ENCODE measurements at places on chromosomes 12 and 14.
A peak's percentile ranks its signal among the peaks of the same experiment; 100 is the strongest.

DNA sequence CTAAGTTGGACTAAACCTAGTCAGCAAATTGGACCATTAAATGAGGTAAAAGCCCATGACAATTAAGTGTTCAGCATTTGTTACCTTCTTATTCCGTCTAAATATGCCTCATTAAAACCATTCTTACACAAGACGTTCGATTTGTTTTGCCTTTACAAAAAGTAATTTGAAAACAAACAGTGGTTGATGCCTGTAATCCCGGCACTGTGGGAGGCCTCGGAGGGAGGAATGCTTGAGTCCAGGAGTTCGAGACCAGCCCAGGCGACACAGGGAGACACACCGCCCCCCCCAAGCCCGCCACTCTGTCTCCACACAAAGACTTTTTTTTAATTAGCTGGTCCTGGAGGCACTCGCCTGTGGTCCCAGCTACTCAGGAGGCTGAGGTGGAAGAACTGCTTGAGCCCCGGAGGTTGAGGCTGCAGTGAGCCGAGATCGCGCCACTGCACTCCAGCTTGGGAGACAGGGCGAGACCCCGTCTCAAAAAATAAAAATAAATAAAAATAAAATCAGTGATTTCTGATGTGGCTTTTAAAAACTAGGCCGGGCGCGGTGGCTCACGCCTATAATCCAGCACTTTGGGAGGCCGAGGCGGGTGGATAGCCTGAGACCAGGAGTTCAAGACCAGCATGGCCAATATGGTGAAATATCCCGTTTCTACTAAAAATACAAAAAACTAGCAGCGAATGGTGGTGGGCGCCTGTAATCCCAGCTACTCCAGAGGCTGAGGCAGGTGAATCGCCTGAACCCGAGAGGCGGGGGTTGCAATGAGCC lies 856 bp upstream of the EIF4B start:
- no peak for DNase-seq

DNA sequence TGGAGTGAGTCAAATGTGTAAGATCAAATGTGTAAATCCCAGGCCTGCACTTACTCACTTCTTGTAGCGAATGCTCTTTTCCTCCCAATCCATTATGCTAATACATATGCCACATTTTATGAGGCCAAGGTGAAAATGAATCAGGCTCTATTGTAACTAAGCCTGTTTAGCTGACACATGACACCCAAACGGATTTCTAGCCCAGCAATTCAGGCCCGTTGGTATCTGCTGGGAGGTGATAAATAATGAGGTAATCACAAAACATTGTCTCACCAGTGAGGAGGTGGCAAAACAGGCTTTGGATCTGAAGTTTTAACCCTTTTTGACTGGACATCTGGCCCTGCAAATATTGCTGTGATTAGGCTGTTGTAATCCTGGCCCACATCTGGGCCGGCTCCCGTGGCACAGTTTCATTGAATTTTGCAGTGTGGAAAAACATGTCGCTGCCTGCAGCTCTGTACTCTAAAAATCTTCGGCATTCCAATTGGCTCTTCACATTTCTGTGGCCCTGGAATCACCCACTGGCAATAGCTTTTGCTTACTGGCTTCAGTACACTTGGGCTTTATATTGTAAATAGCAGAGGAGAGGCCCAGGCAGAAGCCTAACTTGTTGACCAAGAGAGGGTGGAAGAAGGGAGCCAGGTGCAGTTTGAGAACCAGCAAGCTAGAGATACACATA lies 106.1 kb downstream of the PAX9 start:
- DNase-seq: no peak

- DNase-seq: no peak
Measured at GRCh38 chr14:51460011-51460410, 191.7 kb upstream of the FRMD6 start.

DNA sequence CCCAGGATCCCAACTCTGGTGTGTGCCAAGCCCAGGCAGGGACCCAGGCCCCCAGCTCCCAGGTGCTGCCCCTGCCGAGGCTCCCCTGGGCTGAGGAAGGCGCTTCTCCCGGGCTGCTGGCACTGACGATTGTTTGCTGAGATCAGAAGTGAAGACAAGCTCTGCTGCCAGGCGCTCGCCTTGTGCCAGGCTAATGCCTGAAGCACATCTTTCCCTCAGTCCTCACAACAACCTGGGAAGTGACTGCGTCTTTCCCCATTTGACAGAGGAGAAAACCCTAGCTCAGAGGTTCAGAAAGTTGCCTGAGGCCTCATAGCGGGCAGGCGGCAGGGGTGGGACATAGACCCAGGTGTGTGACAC lies 36.8 kb downstream of the ANKRD9 start:
- no peak for DNase-seq

DNA sequence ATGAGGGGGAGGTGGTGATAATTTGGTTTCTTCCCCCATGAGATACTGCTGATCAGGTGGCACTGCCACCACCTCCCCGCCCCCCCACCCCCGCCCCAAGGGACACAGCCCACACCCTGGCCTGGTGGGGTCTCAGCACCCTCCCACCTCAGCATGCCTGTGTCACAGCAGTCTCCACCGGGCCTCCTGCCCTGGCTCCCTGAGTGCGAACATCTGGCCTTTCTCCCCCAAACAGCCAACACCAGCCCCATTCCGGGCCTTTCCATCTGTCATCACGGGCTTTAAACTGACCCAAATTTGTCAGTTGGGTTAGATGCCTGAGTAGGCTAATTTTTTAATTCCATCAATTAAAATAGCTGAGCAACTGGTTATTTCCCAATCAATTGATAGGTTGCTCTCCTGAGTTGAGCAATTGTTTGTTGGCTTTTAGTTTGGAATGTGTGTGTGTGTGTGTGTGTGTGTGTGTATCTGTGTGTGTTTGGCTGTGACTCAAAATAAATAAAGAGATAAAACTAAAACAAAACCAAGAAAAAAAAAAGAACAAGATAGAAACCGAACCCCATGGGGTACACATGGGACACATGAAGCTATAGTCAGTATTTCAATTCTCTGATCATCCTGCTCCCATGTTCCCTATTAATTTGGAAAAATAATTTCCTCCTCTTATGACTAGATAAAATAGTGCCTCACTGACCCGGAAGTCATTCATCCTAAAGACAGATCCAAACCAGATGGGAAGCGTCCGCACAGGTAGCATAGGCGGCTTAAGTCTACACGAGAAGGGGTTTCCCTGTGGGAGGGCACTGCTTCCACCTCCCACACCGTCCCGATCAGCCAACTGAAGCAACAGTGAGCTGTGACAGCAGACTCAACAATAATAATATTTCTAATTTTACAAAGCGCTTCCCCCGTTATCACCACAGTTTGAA lies 7.4 kb downstream of the SERPINA12 start:
- DNase-seq: no peak

DNA sequence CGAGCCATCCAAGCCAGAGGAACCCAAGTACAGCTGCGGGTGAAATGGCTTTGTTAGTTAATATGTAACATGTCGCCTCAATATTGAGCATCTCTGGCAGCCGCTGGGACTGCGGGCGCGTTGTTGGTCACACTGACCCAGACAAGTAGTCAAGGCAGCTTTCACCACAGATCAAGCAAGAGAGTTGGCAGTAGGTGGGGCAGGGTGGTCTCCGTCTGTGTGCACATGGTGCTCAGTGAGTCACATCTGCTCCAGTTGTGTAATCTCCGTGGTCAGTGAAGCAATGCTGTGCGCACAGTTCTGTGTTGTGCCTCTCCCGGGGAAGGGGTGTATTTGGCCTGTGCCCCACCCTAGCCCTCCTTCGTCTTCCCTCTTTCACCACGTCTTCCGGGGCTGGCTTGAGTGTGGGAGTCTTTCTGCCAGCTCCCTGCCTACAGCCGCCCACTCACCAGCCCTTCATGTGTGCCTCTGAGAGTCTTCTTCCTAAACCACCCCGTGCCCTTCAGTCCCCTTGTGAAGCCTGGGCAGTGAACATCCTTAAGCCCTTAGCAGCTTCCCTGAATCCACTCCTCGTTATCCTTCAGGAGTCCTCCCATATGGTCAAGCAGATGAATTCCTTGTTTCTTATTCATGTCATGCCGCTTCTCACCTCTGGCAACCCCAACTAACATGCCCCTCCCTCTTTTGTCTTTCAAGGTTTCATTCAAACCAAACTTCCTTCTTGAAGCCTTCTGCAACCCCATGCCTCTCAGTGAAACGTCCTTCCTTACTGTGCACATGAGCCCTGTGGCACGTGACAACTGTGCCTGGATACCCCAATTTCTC lies 242.1 kb downstream of the CACNA1C start:
- no peak for DNase-seq

GRCh38 chr12:3634348-3634747 lies 118.6 kb downstream of the CRACR2A start:
- no peak for DNase-seq

DNA sequence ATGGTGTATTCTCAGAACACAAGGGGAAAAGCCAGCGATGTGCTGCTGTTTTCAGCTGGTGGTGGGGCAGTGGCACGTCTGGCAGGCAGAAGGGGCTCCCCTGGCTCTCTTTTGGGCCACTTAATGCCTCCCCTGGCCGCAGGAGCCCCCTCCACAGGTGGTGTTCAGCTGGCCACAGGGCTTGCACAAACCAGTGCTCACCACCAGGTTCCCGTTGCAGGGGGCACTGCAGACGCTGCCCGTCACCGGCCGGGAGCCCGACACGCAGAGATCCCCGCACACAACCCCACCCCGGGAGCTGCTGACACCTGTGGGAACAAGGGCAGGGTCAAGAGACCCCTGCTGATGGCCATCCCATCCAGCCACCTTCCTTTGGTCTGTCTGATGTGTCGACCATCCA lies 6.7 kb downstream of the KRT83 start:
- no peak for DNase-seq

DNA sequence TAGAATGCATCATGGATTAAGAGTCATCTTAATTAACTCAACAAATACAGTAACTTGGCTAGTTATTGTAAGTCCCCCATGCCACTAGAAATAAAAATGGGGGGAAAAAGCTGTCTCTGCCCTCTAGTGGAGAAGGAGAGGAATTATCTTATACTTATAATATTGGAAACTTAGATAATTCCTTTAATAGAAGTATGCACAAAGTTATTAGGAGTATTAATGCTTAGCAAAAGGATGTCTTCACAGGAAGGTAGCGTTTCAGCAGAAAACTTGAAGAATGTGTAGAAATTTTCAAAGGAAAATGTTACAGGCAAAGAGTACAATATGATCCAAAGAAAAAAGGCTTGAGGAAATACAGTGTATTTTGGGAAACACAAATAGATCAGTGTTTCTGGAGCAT lies 19.8 kb downstream of the OR5AU1 start:
- DNase-seq: no peak

DNA sequence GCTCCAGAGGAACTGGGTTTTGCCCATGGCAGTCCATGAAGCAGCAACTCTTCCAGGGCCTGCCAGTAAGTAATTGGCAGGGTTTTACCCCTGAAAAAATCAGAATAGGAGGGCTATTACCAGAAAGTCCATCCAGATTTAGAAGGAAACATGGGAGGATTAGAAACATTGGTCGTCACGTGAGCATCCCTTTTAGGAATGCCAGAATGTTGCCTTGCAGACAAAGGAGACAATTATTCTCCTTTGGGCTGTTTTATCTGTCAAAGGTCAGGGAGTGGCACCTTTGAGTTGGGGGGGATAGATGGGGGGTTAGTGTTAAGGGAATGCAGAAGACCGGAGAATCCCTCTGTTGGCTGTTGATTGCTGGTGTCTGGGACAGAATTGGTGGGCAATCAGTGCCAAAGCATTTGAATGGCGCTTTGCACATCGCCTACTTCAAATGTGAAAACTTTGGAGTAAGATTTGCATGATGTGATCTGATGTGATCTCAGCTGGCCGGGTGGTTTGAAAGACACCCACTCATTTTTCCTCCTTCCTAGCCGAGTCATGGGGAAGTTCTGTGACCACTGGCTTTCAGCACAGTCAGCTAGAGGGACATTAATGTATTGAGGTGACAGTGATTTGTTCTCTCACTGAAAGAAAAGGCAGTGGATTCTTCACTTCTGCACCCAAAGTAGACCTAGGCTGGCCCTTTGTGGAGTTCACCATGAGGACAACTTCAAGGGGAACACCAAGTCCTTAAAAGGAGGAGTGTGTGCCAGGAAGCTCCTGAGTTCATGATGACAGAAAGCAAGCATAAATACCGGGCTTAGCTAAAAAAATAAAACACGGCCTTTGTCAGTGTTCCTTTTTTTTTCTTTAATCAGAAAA lies 31.4 kb downstream of the FLVCR2 start:
- no peak for DNase-seq

DNA sequence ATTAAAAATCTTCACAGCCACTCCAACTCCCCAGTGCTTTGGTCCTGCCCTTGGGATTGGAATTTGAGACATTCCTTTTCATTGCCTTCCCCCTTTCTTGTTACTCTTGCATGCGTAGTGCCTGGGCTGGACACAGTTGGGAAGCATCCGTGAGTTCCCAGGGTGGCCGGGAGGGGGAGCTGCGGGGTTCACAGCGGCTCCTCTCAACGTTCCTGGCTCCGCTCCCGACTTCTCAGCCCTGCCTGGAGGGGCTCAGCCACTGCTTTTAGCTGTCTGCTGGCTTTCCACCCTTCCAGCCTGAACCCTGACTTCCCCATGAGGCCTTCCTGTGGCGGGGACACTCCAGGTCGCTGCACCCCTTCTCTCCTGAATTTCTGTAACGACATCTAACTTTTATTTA lies 3.2 kb downstream of the TEX52 start:
- DNase-seq: peak; percentile 27

GRCh38 chr14:53286301-53286700 lies 133.2 kb upstream of the DDHD1 start:
- no peak for DNase-seq

DNA sequence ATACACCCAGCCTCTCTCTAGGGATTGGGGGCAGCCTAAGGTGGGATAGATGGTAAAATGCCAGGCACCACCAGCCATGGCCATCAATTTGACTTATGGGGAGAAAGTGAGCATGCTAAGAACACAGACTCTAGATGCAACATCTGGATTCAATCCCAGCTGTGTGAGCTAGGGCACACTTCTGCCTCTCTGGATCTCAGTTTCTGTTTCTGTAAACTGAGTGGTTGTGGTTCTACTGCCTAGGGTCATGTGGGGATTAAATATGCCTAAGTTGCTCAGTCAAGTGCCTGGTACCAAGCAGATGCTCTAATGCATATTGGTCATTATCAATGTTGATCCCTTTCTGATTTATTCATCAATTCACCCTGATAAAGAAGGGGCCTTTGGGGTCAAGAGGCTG lies 12.6 kb upstream of the OAS1 start:
- no peak for DNase-seq

DNA sequence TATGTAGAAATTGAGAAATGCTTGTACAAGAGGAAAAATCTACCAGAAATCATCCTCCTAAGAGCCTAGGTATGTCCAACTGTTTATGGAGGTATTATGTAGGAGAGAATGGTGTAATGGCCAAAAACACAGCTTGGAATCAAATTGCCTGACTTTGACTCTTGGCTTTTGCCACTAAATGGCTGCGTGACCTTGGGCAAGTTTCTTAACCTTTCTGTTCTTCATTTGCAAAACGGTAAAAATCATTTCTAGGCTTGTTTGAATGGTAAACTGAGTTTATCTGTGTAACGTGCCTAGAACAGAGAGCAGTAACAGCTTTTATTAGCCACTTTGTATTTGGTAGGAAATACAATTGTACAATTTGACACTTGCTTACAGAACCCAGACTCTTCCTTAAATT lies 4.9 kb upstream of the GRIP1 start:
- DNase-seq: no peak

- no peak for DNase-seq
Measured at GRCh38 chr12:2640281-2640680, 154.5 kb upstream of the FKBP4 start.
